ENCODE measurements at places on chromosomes 2 and 18. TPM values are rescaled to one million over a fixed set of nuclear protein-coding genes. Genes with fewer than 3 reads are reported as not detected.

Gene EMILIN2
- 22.7 TPM for total RNA-seq

Gene FOXI3
- not detected for total RNA-seq

DNA sequence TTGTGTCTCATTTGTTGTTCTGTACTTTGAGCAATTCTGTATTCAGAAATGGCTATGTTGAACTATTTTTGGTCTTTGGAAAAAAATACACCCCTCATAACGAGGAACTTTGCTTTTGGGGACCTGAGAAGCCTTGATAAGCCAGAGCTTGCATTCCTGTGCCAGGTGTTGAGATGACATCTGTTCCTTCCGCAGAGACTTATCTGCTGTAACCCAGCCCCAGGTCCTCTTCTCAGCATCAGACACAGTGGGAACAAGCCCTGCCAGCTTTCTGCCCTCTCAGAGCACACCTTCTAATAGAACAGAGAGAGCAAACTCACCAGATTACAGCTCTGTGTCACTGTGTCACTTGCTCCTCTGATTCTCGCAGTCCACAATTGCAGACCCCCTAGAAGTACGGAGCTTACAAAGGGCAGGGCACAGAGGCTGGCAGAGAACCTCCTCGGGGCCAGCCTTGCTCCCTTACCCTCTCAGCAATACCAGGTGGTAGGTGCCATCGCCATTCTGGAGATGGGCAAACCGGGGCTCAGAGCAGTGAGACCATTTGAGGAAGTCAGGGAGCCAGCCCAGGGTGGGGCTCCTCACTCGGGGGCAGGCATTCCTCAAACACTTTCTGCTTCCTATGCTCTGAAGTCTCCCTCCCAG is 97.4 kb downstream of the DDX1 start:
- no peak for DNase-seq

DNA sequence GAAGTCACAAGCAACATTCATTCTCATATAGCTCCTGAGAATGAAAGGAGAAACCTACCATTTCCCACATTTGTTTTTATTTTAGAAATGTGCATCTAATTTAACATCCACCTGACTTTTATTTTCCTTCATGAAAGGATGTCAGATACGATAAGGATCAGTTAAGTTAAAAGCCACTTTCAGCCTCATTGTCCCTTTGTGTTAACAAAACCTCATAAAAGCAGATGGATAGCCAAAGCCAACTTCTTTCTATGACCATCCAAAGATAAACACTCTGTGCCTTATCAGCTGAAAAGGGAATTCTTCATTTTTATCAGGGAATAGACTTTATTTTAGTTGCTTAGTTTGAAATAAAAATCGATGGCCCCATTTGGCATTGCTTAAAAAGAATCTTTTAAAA is 25.7 kb upstream of the RIT2 start:
- no peak for DNase-seq

GRCh38 chr2:3600256-3600855 is 5.4 kb downstream of the COLEC11 start:
- DNase-seq, result no peak

GRCh38 chr2:107259408-107260195 is 373.6 kb upstream of the ST6GAL2 start:
- no peak for DNase-seq
